Suppressor macrophage treated with lipopolysaccharide for 1 hour (primary cell): ENCODE measurements at places on chromosomes 3 and 15.

GRCh38 chr3:150216866-150217600 lies 191.1 kb upstream of the TSC22D2 start:
- no peak for DNase-seq

- DNase-seq = peak; percentile 86
These were observed 7.1 kb upstream of the FMN1 start for GRCh38 chr15:33201491-33202231.

DNA sequence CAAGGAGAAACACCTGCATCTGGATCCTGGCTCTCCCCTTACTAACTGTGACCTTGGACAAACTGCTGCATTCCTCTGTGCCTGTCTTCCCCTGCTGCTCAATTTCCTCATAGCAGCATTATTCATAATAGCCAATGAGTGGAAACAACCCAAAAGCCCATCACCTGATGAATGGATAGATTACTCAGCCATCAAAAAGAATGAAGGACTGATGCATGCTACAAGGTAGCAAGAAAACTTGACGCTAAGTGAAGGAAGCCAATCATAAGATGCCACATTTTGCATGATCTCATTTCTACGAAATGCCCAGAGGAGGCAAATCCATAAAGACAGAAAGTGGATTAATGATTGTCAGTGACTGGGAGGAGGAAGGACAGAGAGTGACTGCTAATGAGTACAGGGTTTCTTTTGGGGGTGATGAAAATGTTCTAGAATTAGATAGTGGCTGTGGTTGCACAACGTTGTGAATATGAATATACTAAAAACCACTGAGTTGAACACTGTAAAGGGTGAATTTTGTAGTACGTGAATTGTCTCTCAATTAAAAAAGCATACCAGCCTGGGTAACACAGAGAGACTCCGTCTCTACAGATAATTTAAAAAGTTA lies 11.2 kb downstream of the IGDCC4 start:
- no peak for DNase-seq

GRCh38 chr15:71997691-71998090 lies 120.3 kb downstream of the MYO9A start:
- no peak for DNase-seq

DNA sequence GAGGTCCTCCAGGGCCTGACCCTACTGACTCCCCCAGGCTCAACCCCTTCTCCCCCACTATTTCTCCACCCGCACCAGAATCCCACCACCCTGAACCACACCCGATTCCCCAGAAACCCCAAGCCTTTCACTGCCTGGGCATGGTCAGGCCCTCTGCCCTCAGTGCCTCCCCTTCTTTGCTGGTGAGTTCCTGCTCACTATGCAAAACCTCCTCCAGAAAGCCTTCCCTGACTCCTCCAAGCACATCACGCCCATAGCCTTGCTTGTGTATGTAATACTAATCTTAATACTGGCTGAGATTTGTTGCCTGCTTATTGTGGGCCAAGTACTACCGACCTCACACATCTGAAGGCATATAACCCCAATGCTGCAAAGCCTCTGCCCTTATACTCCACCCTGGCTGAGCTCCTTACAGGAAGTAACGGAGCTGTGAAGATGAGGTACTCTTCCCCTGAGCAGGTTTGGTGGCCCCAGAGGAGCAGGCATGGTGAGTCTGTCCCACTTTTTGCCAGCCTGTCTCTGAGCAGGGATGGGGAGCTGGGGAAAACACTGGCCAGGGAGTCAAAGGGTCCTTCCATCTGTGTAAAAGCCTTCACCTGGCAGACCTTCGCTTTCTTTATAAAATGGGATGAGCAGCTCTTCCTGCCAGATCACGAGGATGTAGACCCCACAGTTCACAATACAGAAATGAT lies 9.5 kb downstream of the RAB6B start:
- no peak for DNase-seq

- no peak for DNase-seq
These were observed 6.5 kb downstream of the NISCH start for GRCh38 chr3:52461874-52462273.

DNA sequence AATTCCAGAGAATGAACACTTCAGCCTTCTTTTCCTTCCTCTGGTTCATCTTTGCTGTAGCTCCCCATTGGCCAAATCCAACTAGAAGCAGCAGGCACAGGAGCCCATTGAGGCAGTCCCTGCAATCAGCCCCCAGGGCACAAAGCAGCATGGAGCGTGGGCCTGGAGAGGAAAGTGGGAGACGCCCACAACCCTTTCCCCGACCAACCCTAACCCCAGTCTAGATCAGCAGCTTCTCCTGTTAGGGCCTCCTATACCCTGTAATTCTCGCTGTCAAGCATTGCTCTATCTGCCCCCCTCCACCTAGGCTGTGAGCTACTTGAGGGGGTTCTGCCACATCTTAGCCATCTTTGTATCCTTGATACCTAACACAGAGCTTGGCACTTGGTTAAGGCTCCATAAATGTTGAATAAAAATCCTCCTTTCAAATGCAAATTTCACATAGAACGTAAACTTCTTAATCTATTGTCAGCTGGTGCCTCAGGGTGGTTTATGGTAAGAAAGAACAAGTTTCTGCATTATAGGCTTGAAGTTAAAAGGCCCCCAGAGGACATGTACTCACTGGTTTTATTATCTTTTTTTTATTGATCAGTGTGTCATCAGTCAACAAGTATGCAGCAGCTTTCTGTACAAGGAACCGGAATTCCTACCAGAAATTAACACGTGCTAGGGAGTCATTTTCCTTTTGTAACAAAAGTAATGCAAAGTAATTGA lies 97.9 kb upstream of the PFN2 start:
- no peak for DNase-seq

DNA sequence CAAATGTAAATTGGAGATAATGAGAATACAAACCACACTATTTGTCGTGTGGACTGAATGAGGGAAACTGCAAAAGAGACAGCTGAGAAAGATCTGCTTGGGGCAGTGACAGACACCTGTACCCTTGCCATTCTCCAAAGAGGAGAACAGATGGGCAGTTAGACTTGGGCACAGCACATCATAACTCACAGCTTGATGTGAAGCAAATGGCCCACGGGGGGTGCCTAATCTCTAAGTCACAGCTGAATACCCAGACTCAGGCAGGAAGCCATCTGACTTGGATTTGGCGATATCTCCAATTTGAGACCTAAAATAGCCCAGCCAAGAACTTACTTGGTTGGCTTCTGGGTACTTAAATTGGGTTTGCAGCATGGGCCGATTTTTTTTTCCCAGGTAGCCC lies 10.0 kb upstream of the SLC6A11 start:
- DNase-seq = no peak

DNA sequence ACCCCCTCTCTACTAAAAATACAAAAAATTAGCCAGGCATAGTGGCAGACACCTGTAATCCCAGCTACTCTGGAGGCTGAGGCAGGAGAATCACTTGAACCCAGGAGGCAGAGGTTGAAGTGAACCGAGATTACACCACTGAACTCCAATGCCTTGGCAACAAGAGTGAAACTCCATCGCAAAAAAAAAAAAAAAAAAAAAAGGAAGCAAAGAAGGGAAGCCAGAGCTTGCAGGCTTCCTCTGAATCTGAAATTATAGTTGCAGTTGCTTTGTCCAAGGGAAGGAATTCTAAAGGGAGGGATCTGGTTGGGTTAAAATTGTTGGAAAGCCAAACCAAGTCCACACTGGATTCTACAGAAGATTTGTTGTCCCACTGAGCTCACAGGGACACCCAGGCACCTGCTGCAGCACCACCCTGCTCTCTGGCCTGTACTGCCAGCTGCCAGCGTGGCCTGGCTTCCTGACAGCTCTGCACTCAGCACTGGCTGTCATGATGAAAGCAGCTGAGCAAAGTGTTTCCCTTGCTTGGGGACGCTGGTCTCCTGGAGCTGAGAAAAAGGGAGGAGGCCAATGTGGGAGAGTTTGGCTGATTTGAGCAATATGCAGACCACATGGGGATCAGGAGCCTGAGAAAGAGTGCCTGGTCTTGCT lies 88.8 kb upstream of the HES1 start:
- peak; percentile 72 for DNase-seq

- no peak for DNase-seq
These were observed 74.6 kb upstream of the LRTM1 start for GRCh38 chr3:55002416-55002930.

- no peak for DNase-seq
These were observed 12.1 kb downstream of the LACTB start for GRCh38 chr15:63133786-63134185.

GRCh38 chr3:34155666-34156065 lies 357.2 kb downstream of the PDCD6IP start:
- no peak for DNase-seq
